Ammon's horn (tissue), 1 donor: ENCODE measurements at places on chromosomes 16 and 17.
A peak's percentile ranks its signal among the peaks of the same experiment; 100 is the strongest.

DNA sequence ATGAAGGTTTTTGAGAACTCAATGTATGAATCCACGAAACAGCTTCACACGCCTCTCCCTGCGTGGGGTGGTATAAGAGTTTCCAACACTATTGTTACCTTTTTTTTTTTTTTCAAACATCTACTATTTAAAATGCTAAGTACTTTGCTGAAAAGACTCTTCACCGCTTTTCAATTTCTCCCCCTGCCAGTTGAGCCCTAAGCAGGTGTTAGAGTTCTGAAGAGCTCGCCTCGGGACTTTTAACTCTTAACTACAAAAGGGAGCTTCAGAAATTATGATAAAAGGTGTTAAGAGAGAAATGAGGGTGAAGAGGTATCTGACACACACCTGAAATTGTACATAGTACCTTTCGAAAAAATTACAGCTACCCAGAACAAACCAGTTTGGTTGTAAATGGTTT is 20.9 kb upstream of the PSMD7 start:
- no peak for DNase-seq

- DNase-seq, result no peak
Observed at GRCh38 chr16:25812215-25812614, 120.5 kb downstream of the HS3ST4 start.

DNA sequence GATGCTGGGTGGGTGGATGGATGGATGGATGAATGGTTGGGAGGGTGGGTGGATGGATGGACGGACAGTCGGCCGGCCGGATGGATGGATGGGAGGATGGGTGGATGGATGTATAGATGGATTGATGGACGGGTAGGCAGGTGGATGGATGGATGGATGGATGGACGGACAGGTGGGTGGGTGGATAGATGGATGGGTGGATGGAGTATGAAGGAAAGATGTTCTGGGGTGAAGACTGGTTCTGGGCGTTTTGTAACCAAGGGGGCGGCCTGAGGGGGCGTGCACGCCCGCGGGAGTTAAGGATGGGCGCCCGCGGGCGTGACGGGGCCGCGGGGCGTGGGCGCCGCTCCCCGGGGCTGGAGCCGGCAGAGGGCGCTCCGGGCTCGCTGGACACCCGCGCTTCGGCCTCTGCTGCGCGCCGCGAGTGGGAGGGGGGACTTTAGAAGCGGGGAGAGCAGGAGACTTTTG is at the start of gene NECAB2:
TSS of gene NECAB2 (plus strand) at position 407 of the 468 bp plus-strand sequence. CDS start 405 bp downstream, outside the sequence.
- peak; percentile 46 for DNase-seq

DNA sequence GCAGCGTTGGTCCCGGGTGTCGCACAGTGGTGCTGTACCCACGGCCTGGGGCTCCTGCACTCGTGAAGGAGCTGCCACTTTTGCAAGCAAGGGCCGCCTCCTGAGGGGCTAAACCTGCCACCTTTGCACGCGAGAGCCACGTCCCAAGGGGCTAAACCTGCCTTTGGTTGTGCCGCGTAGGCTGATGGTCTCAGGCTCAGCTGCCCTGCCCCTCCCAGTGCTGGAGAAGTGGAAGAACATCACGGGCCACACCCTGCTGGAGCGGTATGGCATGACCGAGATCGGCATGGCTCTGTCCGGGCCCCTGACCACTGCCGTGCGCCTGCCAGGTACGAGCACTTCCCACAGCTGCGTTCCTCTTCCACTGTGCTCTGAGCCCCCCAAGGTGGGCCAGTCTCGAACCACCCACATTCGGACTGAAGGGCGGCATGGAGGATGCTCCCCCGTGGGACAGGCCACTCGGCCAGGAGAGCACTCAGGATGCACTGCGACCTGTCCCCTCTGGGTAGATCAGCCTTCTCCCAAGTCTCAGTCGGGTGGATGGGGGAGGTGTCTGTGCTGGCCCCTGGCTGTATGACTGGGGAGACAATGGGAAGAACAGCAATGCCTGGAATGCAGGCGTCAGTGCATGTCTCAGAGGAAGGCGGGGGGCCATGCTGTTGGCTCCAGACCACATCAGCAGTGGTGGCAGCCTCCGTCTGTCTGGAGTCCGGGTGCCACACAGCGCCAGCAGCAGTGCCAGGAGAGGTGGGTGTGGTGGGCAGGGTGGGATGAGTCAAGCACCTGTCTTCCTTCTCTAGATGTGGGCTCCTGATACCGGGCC is 20.7 kb downstream of the ACSF3 start:
- no peak for DNase-seq

DNA sequence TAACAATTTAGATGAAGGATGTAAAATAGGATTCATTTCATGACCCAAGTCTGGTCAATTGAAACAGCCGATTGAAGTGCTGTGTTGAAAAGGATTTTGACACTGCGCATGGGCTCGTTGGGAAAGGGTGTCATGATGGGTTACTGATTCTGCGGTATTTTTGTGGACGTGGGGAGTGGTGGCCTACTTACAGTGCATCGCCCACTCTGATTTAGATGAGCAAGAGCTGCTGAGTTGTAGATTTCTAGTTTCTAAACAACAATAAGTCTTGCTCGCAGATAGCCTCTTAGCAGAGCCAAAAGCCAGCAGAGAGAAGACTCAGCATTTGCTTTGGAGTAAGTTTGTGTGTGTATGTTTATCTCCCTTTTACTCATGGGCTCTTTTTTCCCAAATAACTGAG is 731.0 kb downstream of the MAF start:
- DNase-seq, result no peak

- peak; percentile 13 for DNase-seq
Observed at GRCh38 chr17:58120195-58120822, 27.9 kb upstream of the OR4D1 start.

DNA sequence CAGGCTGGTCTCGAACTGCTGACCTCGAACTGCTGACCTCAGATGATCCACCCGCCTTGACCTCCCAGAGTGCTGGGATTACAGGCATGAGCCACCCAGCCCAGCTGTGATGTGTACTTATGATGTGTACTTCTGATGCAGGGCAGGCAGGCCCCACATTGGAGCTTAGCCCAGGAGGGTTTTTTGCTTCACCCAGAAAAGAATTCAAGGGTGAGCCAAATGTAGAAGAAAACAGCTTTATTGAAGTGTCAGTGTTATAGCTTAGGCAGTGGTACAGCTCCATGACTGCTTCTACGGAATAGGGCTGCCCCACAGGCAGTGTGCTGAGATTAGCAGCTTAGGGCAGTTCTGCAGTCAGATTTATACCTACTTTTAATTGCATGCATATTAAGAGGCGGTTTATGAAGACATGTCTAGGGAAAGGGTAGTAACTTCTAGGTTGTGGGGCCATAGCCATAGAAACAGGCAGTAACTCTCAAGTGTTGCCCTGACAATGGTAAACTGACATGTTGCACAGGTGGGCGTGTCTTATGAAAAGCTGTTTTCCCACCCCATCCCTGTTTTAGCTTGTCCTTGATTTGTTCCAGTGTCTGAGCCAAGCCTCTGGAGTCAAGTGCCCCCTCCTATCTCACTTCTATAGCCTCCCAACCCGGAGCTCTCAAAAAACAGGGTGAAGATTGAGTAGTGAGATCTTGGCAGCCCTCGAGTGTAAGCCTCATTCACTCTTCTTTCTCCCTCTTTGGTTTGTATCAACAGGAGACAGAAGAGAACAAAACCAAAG is 24.1 kb upstream of the POLR3E start:
- no peak for DNase-seq

DNA sequence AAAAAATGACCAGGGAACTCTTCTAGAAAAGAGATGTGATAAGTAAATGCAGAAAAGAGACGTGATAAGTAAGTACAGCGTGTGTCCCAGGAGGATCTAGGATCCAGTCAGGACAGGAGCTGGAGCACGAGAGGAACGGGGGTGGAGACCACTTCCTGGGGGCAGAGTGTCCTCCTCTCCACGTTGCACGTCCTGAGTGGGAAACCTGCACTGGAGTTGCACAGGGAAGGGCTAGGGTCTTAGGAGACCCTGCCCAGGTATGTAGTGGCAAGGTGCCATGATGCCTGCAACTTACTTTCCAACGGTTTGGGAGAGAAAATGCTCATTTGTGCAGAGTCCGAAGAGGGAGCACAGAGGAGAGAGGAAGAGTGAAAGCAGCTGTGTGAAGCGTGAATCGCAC is 55.8 kb downstream of the RNF213 start:
- DNase-seq, result no peak

GRCh38 chr16:54243202-54243601 is 43.4 kb downstream of the IRX3 start:
- no peak for DNase-seq

- DNase-seq, result no peak
Observed at GRCh38 chr17:4072487-4073157, 70.2 kb downstream of the ZZEF1 start.

DNA sequence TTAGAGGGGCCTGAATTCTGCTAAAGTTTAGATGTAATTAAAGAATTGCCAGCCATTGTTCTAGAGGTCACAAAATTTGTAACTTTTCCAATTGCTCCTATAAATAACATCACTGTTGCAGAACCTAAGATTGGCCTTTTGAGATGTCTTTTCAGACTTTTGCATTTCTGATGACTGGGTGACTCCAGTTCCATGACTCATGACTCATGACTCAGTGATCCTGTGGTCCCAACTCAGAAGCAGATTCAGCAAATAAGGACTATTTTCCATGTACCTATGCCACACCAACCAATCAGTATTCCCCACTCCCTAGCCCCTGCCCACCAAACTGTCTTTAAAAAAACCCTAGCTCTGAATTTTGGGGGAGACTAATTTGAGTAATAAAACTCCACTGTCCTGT is 740.9 kb downstream of the CDH8 start:
- no peak for DNase-seq

- no peak for DNase-seq
Observed at GRCh38 chr16:1308036-1308976, 1.1 kb upstream of the UBE2I start.

DNA sequence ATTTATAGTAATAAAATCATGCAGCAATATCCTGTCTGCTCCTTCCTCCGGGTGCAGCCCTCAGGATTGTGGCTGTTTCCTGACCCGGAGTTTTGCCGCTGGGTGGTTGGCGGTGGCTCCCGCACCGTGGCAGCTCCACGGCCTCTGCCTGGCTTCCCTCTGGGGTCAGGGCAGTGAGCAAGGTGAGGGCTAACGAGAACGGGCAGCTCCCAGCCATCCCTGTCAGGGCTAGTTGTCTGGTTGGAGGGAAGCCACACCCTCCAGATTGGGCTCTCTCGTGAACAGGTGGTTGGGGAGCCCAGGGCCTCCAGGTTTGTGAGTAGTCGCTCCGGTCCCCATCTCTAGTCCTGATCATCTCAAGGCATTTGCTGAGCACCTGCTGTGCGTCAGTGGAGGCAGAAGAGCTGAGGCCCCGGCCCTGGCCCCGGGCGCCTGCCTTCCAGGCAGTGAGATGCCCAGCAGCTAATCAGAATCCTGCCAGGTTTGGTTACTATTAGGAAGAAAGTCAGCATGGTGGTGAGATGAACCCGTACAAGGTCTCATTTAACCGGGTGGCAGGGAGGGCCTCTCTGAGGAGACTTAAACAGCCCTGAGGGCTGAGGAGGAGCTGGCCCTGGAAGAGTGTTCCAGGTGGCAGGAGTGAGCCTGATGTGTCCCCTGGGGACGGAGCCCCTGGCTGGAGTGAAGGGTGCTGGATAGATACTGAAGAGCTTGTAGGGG is 2.3 kb upstream of the NUDT16L1 start:
- no peak for DNase-seq

DNA sequence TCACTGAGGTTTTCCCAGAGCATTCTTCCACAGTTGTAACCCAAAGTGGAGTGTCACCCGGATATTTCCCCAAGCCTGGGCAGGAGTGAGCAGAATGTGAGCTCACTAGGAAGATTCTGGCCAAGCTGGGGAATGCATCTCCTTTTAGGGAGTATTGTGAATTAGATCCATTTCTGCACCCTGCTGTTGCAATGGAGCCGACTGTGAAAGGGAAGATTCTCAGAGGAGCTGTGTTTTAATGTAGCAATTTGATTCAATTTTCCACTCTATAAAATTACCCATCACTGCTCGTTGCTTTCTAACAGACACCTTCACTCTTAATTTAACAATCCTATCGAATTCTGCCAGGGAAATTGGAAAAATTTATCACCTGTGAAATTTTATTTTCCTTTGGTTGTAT is 70.8 kb downstream of the SNX11 start:
- no peak for DNase-seq

GRCh38 chr16:25709213-25709612 is 17.5 kb downstream of the HS3ST4 start:
- DNase-seq, result no peak

DNA sequence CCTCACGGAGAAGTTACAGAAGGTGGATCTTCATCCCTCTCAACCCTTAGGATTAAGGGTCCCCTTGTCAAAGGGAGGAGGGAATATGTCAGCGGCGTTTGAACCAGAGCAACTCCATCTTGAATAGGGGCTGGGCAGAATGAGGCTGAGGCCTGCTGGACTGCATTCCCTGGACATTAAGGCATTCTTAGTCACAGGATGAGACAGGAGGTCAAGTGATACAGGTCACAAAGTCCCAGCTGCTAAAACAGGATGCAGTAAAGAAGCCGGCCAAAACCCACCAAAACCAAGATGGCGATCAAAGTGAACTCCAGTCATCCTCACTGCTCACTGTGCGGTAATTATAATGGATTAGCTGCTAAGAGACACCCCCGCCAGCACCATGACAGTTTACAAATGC is 36.7 kb downstream of the RBFOX3 start:
- DNase-seq, result no peak

DNA sequence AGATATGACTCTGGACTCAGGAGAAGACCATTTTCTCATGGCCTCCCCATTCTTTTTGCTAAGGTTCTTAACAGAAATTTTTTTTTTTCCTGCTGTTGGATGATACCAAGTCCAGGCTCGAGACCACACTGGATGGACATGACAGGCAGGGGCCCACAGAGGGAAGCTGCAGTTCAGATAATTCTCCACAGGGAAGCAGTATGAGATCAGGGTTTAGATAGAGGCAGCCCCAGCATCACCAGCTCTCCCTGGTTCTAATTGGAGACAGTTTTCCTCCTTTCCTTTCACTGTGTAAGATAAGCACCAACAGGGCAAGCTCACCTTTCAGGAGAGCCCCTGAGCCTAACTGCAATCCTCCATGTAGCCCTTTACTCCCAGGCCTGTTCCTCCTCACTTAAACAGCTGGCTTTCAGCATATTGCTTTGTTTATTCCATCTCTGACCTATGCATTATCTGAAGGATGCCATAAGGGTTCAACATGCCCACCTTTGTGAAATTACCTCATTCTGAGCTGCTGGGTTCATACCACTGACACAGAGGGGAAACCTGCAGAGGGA is 108.1 kb downstream of the SNX11 start:
- DNase-seq, result peak; percentile 3

DNA sequence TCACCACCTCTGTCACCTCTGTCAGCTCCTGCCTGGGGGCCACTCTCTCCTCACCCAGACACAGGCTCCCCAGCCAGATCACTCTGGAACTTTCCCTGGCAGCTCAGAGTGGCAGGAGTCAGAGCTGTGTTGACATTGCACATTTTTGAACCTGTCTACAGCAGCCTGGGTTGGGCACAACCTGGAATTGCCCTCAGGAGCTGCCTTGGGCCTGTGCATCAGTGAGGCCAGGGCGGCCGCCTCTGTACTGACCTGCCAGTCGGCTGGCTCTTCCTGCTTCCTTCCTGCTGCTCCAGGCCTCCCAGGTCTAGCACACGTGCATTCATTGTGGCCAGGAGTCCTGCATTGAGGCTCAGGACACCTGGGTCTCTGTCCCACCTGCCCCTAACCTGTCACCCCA is 14.2 kb upstream of the TMEM11 start:
- DNase-seq, result no peak

GRCh38 chr16:48818257-48818656 is 208.3 kb upstream of the N4BP1 start:
- peak; percentile 8 for DNase-seq

- DNase-seq, result no peak
Observed at GRCh38 chr17:59696682-59697277, 10.4 kb downstream of the PTRH2 start.

- DNase-seq, result peak; percentile 92
Observed at GRCh38 chr17:77451245-77451893, 310.6 kb downstream of the SEC14L1 start.
